Putamen (tissue), 1 donor: ENCODE measurements at places on chromosomes 5 and 9.

GRCh38 chr9:37676411-37676830 lies 25.7 kb downstream of the FRMPD1 start:
- peak; percentile 61 for DNase-seq

- no peak for DNase-seq
These were observed 72.2 kb upstream of the EPB41L4A start for GRCh38 chr5:112491257-112491656.

- no peak for DNase-seq
These were observed 72.5 kb upstream of the RXRA start for GRCh38 chr9:134253606-134254205.

DNA sequence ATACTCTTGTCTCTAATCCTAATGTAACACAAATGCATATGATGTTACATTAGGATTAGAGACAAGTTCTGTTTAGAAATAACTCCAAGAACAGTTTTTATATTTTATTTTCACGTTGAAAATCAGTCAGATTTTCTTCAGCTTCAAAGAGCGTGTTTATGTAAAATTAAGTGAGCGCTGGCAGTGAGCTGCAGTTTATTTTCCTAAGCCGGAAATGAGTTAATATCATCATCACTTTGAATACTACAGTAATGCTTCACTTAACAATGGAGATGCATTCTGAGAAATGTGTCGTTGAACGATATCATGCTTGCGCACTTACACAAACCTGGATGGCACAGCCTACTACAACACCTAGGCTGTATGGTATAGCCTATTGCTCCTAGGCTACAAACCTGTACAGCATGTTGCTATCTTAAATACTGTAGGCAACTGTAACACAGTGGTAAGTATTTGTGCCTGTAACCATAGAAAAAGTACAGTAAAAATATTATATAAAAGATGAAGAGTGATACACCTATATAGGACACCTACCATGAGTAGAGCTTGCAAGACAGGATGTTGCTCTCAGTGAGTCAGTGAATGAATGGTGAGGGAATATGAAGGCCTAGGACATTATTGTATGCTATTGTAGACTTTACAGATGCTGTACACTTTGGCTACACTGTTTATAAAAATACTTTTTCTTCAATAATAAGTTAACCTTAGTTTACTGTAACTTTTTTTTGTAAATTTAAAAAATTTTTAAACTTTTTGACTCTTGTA lies 65.9 kb upstream of the C5orf46 start:
- DNase-seq: no peak

DNA sequence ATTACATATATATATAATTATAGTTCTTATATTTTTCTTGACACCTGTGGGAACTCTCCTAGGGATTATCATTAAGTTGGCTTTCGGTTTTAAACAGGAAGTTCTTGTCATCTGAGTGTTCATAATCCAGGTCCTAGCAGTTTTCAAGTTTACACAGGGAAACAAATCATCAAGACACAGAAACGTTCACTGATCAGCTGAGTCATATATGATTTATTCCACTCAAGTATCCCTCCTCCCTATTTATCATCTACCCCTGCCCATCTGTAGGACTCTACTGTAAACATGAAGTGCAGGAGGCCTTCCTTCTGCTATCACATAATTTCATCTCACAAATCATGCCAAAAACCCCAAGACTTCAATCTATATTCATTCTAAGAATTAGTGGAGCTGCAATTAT lies 6.3 kb downstream of the SLC25A51 start:
- DNase-seq: no peak

DNA sequence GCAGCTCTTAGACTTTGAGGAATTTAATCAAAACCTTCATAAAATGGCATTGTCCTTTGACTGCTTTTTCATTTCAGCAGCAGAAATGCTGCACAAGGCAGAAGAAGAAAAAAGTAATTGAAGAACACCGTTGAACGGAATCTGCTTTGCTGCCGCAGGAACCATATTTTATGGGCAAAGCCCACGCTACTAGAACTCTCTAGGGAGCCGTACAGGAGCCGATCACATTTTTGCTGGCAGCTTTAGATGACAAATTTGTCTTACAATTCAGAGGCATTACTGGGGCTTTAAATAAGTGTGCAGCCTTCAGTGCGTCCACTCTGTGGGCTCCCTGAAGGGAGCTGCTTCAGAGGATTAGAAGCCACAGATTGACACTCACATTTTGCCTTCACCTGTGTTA lies 5.4 kb downstream of the CFAP90 start:
- no peak for DNase-seq

GRCh38 chr5:135740475-135740874 lies 94.0 kb upstream of the SLC25A48 start:
- no peak for DNase-seq

DNA sequence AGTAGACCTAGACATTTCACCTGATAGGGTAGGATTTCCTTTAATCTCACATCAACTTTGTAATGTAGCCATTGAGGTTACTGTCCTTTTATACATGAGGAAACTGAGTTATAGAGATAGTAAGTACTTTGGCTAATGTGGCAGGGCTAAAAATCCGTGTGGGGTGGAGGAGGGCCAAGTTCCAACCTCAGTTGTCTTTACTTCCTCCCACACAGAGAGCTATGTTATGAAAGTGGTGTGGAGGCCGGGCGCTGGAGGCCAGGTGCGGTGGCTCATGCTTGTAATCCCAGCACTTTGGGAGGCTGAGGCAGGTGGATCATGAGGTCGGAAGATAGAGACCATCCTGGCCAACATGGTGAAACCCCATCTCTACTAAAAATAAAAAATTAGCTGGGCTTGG lies 173.3 kb downstream of the PALM2AKAP2 start:
- DNase-seq: no peak

- no peak for DNase-seq
These were observed 236.0 kb upstream of the CDH18 start for GRCh38 chr5:20224046-20224445.

GRCh38 chr9:81729135-81729534 lies 39.8 kb upstream of the TLE1 start:
- DNase-seq: no peak

DNA sequence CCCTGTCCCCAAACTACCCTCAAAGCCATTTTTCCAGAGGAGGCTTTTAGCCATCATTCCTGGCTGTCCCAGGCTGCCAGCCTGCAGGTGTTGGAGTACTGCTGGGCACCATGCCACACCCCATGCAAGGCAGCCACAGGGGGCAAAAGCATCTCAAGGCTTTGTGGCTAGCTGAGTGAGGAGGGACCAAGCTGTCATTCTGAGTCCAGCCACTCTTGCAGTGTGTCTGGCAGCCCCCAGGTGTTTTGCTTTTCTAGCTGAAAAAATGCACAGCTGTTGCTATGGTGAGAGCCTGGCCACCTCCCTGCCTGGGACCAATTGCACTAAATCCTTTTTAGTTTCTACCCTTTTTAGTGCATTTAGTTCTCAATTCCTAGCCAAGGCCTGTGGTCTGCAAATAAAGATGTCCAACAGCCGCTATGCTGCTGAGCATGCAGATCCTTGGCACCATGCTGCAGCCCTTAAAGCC lies 50.4 kb upstream of the PTGS1 start:
- no peak for DNase-seq
